Femur (tissue), 1 donor: ENCODE measurements at places on chromosomes 1 and 21.

GRCh38 chr1:234771642-234772344 is 161.8 kb upstream of the IRF2BP2 start:
- no peak for DNase-seq

- no peak for DNase-seq
These were observed 104.9 kb upstream of the PLD5 start for GRCh38 chr1:242629396-242629795.

DNA sequence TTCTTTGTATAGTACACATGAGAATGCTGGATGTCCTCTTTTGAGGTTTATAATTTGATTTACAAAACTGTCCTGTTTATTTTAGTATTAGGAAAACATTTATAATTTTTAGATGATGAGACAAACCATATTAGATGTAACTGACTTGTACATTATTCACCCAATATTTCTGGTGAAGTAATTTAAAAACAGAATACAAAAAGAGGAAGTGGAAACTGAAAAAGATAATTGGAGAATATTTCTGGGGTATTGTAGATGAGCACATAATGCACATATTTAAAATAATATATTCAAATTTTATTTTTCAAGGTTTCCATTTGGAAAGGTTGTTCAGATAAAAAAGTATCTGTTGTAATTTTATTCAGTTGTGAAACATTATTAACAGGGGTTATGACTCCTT is 40.7 kb downstream of the XPR1 start:
- no peak for DNase-seq

DNA sequence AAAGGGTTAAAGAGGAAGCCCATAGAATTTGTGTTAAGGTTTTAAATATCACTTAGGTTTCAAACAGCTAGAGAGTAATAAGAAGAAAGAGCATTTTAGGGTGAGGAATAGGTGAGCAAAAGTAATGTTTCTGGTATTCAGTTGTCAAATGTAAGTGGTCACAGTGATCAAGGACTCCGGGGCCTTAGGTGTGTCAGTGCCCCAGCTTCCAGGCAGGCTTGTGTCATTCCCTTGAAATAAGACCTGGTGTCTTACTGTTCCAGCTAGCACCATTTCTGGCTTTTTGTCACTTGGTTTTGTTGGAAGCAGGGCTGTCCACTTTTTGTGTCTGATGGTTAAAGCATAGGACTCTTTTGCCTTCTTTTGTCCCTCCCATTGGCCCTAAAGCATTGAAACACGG is 69.6 kb downstream of the DYRK1A start:
- DNase-seq = no peak
